Stimulated activated naive CD8-positive, alpha-beta T cell treated with anti-CD3 and anti-CD28 coated beads, Interleukin-15, Interleukin-2, amounts not matched to agents 100 U/mL and 50 U/mL, for 24 hours (primary cell): ENCODE measurements at places on chromosomes 3 and 15.

DNA sequence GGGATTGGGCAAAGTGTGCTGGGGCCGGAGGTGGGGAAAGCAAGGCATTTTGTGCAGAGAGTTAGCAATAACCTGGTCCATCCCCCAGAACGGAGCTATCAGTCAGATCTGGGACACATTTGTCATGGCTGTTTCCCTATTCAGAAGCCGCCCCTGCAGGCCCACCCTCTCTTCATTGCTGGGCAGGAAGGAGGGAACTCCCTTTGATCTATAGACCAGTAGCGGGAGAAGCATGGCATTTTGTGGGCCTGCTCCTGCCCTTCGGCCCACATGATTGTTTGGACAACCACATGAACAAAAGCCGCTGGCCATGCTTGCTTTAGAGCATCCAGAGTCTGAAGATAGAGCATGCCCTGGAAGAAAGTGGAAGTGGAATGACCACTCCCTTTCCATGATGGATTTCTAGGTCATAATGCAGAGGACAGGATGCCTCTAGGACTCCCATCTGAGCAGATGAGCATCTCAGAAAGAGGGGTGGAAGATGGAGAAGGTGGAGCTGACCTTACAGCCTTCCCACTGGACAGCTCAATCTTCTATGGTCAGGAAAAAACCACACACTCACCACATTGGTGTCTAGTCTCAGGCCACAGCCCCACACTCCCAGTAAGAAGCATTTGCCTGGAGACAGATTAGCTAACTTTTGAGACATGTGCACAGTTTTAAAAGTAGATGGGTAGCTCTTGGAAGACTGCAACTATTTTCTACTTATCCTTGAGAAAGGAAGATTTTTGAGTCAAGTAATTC is 11.9 kb upstream of the LRTM1 start:
- no peak for DNase-seq

- no peak for DNase-seq
Observed at GRCh38 chr3:170483485-170484262, 65.0 kb downstream of the CLDN11 start.

GRCh38 chr15:63212050-63213004 is 22.9 kb downstream of the RAB8B start:
- no peak for DNase-seq

DNA sequence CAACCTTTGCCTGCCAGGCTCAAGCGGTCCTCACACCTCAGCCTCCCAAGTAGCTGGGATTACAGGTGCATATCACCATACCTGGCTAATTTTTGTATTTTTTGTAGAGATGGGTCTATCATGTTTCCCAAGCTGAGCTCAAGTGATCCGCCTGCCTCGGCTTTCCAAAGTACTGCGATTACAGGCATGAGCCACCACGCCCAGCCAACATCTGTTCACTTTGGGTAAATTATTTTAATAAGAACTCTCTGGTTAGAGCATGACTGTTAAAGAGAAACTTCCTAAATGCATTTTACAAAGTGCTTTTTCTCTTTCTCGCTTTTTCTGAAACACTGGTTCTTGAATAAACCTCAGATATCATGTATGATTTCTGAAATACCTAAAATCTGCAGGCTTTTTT is 172.5 kb downstream of the PTPRG start:
- no peak for DNase-seq

- no peak for DNase-seq
Observed at GRCh38 chr3:37588758-37589157, 272.9 kb upstream of the CTDSPL start.

DNA sequence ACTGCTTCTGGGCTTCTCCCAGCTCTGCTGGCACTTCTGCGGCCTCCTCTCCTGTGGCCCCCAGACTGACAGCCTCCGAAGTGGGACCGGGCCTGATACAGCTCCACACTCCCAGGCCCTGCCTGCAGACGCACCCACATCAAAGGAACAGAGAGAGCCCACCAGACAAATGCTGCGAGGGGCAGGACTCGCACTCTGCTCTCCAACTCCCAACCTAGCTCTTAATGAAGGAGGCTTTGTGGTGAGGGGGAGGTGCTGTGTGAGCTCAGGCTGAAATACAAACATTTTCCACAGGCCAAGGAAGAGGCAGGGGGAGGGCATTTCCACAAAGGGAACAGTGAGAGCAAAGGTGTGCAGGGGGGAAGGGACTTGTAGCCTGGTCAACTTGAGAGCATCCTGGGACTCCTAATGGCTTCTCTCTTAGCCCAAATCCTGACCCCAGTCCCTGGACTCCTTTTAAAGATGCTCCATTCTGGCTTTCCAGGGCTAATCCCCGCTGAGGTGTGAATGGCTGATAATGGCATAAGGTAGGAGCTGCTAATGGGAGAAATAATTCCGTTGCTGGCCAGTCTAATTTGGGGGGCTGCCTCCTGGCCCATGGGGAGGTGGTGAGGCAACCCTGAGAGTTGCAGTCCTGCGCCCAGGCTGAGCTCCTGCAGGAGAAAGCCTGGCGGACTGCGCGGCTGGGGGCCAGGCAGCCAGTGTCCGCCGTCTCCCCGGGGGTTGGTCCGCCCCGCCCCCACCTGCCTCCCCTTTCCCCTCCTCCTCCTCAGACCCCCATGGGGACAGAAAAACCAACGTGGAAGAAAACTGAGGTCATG is 9.6 kb downstream of the LINGO1 start:
- no peak for DNase-seq

DNA sequence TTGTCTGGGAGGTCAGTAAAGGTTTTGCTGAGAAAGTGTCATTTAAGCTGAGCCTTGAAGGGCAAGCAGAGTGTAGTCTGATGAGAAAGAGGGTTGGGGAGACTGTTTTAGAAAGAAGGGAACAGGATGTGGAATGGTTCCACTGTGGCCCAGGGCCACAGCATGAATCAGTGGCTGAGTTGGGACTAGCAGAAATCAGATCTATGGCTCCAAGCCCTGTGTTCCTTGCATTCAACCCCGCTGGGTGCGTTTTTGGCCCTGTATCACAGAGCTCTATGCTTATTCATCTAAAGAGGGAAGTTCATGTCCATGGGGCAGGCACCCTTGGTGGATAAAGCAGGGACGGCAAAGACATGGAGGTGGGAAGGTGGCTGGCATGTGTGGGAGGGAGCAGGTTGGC is 151.3 kb downstream of the CACNA1D start:
- no peak for DNase-seq

DNA sequence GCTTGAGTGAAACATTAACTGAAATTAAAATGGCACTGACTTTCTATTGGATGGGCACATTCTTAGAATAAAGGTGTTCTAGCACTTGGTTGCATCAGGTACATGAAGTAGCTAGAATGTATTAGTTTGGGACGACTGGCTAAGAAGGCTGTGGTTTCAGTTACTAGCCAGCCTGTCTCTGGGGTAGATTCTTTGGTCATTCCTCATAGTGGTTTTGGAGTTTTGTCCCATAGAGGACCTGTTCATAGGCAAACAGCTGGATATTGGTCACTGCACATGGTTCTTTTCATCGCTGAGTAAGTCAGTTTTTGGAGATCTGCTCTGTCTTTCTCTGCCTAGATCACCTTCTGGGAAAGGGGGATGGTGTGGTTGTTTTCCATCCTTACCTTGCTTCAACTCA is 55.3 kb downstream of the ADAMTSL3 start:
- DNase-seq = no peak

DNA sequence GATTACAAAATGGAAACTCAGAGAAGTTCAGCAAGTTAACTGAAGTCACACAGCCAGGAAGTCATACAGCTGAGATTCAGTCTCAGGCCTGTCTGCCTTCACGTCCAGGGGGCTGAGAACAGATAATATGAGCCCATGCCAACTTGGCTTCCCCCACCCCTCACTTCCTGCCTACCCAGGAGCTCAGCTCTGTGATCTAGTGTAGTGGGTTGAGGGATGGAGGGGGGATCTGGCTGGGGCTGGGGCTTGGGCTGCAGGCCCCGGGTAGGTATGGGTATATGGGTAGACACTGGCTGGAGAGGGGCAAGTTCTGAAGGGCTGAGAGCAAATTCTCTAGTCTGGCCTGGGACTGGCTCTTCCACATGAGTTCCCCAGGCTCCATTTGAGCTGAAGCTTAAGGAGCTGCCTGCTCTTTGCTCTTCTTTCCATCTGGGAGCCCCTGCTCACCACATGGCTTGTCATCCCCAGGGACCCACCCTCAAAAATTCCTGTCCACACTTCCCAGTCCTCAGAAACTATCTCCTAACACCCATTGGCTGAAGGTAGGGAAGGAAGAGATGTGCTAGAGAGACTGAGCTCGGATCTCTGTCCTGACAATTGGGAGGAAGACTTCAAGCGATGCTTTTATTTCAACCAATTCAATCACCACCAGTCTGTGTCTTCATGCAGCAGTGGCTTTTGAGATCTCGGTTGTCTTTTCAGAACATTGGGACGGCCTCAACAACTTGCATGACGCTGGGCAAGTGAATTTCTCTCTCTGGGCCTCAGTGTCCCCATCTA is 2.0 kb downstream of the RASGRF1 start:
- DNase-seq = no peak

- DNase-seq = peak; percentile 18
Observed at GRCh38 chr15:66654739-66655375, 47.2 kb upstream of the SMAD6 start.
